ENCODE measurements at places on chromosomes 1 and 21.

GRCh38 chr1:101451888-101452287, 215.1 kb downstream of the S1PR1 start:
- DNase-seq, result no peak

DNA sequence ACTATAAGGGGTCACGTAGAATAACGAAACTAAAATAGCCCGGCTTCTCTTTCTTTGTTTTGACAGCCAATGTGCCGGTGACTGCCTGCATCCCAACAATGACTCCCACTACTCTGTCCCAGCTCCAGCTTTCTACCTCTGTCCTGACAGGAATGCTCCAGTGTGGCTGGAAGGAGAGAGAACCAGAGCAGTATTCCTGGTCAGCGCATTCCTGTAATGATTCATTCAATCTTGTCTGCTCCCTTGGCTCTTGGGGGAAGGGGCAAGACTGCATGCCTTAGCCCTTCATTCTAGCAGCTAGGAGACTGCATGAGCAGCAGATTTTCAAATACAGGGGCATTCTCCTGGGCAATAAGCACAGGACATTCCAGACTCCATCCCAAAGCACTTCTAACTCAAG, 132.1 kb upstream of the PRMT6 start:
- peak; percentile 87 for DNase-seq

- no peak for DNase-seq
Observed at GRCh38 chr1:29753771-29754572, 517.6 kb downstream of the PTPRU start.

DNA sequence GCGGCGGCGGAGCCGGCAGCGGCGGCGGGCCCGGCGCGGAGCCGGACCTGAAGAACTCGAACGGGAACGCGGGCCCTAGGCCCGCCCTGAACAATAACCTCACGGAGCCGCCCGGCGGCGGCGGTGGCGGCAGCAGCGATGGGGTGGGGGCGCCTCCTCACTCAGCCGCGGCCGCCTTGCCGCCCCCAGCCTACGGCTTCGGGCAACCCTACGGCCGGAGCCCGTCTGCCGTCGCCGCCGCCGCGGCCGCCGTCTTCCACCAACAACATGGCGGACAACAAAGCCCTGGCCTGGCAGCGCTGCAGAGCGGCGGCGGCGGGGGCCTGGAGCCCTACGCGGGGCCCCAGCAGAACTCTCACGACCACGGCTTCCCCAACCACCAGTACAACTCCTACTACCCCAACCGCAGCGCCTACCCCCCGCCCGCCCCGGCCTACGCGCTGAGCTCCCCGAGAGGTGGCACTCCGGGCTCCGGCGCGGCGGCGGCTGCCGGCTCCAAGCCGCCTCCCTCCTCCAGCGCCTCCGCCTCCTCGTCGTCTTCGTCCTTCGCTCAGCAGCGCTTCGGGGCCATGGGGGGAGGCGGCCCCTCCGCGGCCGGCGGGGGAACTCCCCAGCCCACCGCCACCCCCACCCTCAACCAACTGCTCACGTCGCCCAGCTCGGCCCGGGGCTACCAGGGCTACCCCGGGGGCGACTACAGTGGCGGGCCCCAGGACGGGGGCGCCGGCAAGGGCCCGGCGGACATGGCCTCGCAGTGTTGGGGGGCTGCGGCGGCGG, 1.0 kb downstream of the ARID1A start:
- no peak for DNase-seq

DNA sequence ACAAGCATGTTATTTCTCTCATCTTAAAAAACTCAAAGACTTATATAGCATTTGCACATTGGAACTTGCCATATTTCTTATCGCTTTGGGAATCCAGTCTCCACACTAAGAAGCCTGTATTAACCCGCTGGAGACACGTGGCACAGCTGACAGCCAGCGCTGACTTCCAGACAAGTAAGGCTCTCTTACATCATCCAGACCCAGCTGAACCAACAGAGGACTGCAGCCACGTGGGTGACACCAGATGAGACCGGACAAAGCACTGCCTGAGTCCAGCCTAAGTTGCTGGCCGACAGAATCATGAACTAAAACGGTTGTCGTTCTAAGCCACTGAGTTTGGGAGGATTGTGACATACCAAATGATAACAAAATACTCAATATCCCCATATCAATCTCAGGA, 6.3 kb upstream of the CD247 start:
- DNase-seq, result no peak

GRCh38 chr1:115479055-115479482, 141.0 kb upstream of the NGF start:
- DNase-seq, result no peak

GRCh38 chr1:154129391-154129970, 25.4 kb downstream of the NUP210L start:
- DNase-seq, result no peak

DNA sequence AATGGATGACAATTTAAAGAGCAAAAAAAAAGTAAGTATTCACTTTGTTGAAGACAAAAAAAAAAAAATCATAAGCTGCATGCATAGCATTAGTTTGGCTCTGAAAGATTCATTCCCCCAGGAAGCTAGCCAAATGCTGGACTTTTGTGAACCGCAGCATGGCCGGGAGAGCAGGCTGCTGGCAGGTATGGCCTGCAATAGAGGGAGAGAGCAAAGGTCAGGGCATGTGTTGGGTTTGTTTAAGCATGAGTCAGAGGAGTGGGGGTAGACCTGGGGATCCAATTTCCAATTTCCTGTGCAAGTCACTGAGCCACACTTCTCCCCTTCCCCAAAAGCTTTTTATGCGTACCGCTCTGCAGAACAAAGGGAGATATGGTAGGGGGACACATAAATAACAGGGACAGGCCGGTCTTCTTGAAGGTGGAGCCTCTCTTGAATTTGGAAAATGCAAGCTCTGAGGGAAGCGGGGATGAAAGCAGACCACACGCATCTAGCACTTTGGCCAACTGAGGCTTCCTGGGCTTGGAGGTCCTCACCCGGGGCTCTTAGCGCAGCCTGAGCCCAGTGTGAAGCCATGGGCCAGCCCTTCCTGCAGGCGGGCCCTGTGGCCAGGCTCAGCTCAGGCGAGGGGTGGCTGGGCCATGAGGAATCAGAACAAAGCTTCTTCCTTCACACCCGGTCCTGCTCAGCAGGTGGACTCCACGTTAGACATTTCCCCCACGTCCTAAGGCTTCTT, 171.1 kb downstream of the TOMM20 start:
- DNase-seq, result peak; percentile 87

GRCh38 chr1:157209514-157209913, 71.3 kb upstream of the ETV3 start:
- DNase-seq, result no peak

DNA sequence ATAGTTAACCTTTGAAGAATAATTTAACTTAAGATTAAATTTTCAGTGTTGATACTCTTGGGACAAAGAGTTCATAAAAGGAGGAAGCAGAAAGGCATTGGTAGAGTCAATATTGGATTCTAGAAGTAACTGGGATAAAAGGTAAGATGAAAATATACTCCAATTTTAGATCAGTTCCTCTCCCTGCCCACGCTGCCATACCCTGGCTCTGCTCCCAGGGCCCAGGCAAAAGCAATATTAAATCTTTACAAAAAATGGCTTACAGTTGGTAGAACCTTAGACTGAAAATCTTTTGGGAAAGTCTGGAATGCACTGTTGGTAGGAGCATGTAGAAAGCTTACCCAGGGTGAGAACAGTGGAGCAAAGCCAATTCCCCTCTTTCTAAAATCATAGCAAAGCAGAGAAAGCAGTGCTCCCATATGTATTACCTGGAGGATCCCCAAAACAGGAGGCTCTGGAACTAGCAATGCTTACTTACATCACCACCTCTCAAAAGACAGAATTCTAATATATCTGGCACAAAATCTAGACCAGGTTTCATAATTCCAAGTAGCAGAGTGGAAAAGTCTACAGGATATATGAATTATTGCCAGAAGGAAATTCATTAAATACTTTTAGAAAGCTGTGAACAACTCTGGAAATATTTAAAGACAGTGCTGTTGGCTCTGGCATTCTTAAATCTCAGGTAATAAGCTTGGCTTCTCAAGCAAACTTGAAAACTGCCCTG, 24.5 kb downstream of the KIAA0319L start:
- peak; percentile 37 for DNase-seq
